ENCODE measurements at places on chromosomes 16 and 17.

DNA sequence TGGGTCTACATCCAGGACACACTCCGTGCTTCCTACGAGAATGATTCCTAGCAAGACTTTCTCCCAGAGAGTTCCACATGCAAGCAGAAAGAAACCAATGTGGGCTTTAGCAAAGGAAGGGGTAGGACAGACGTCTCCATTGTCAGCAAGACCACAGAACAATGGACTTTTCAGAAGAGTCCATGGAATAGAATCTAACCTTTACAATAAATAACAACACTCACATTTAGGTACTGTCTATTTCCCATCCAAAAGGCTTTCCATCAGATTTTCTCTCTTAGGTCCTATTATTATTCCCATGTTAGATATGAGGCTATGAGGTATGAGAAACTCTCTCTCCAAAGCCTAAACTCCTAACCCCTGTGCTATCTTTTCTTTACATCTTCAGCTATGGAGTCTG, 360.9 kb downstream of the GRIN2A start:
- no peak for DNase-seq

GRCh38 chr17:8375738-8376259, 705 bp downstream of the KRABD2 start:
- DNase-seq: no peak

- peak; percentile 35 for DNase-seq
Observed at GRCh38 chr17:17884391-17885357, 47.9 kb upstream of the SREBF1 start.

DNA sequence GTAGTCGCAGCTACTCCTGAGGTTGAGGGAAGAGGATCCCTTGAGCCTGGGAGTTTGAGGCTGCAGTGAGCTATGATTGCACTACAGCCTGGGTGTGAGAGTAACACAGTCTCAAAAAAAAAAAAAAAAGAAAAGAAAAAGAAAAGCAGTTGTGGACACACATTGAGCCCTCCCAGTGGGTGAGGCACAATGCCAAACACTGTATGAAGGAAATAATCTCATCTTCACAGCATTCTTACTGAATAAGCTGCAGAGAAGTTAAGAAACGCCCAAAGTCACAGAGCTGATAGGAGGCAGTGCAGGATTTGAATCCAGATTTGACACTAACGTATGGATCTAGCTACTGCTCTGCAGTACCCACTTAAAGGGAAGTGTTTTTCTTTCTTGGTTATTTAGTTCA, 5.9 kb upstream of the LYZL6 start:
- no peak for DNase-seq

DNA sequence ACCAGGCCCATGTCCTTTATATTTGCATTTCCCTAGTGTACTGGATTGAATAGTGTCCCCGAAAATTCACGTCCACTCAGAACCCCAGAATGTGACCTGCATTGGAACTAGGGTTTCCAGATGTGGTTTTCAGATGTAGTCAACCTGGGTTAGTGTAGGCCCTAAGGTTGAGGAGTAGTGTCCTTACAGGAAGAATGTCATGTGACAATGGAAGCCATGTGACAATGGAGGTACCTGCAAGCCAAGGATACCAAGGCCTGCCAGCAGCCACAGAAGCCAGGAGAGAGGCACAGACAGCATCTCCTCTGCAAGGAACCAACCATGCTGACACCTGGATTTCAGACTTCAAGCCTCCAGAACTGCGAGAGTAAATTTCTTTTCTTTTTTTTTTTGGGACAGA, 5.2 kb upstream of the PRR15L start:
- DNase-seq: no peak

DNA sequence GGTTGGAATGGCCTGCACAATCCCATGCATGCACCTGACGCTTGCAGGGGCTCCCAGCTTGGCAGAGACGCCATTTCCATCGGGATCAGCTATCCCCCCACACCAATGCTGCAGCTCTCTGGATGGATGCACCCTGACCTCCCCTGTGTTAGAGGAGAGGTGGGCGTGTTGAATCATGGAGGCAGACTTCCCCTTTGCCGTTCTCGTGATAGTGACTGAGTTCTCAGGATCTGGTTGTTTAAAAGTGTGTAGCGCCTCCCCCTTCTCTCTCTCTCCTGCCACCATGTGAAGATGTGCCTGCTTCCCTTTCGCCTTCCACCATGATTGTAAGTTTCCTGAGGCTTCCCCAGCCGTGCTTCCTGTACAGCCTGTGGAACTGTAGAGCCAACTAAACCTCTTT, 17.8 kb upstream of the KCNH6 start:
- DNase-seq: no peak

DNA sequence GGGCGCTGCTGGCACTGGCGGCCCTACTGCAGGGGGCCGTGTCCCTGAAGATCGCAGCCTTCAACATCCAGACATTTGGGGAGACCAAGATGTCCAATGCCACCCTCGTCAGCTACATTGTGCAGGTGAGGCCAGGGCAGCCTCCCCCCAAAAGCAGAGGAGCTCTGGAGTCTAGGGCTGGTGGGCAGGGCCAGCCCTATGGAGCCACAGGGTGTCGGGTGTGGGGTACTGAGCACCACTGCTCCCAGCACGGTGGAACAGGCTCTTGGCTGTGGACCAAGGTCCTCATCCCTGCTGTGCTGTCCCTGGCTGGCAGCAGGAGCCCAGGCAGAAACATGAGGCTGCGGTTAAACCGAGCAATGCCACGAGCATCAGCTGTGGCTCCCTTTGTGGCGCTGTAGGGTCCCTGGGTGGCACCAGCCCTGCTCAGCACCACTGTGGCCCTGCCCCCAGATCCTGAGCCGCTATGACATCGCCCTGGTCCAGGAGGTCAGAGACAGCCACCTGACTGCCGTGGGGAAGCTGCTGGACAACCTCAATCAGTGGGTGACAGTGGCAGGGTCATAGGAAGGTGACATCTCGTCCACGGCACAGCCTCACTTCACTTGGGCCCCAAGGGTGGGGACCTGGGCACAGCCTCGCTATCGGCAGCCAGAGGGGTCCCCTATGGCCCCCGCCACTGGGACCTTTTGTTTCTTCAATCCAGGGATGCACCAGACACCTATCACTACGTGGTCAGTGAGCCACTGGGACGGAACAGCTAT, 1.1 kb downstream of the DNASE1 start:
- DNase-seq: no peak

DNA sequence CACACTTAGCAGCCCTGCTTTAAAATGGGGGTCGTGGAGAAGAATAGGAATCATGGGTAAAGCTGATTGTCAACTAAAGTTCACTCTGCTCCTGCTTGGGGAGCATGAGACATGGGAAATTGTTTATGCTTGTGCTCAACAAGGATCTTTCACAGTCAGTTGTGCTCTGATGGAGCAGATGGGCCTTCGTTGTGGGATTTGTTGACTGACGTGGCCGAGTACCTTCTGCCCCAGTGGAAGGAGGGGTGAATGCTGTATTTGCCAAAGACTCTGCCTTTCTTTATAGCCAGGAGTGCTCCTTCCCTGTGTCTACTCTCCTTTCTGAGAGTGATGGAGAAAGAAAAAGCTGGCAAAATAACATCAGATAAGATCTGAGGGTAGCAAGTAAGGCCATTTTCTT, 11.4 kb downstream of the ARSG start:
- DNase-seq: no peak

GRCh38 chr16:47323241-47323640, 137.6 kb downstream of the ITFG1 start:
- no peak for DNase-seq

- no peak for DNase-seq
Observed at GRCh38 chr16:3187798-3188674, at the start of gene OR1F1. TSS of gene OR1F1 (plus strand) at chr16:3188204.

DNA sequence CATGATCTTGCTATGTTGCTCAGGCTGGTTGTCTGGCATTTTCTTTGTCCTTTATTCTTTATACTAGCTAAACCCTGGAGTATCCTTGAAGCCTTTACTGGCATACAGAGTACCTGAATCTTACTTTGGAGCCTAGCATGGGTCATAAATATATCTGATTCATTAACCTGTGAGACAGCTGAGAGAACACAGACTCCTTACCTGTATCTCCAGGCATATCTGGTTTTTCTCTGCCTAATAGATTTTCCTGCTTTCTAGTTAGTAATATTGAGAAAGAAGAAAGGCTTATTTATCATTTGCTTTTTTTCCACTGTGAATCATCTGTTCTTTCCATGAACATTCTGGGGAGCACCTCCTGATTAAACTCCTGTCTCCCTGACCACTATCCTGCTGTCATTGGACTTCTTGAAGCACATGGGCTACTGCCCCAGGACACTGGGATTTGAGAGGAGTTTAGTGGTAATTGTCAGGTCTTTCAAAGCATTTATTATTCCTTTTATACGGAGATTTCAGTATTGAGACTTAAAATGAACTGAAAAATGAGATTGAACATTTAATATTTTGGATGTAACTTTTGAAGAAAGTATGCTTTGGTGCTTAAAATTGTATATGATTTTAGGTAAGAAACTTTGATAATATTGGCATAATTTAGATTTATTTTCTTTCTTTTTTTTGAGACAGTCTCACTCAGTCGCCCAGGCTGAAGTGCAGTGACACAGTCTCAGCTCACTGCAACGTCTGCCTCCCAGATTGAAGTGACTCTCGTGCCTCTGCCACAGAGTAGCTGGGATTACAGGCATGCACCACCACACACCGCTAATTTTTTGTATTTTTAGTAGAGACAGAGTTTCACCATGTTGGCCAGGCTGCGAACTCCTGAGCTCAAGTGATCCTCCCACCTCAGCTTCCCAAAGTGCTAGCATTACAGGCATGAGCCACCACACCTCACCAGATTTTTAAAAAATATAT, 8.6 kb downstream of the PDP2 start:
- DNase-seq: no peak

DNA sequence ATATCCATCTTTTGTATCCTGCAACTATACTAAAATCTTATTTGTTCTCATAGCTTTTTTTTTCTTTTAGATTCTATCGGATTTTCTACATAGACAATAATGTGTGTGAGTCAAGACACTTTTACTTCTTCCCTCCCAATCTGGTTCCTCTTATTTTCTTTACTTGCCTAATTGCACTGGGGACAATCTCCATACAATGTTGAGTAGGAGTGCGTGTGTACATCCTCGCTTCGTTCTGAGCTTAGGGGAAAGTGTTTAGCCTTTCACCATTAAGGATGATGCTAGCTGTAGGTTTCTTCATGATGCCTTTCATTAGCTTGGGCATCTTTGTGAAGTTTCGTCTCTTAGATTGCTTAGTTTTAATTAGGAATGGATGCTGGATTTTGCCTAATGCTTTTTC, 2.9 kb downstream of the SPATA32 start:
- DNase-seq: no peak

- no peak for DNase-seq
Observed at GRCh38 chr17:41748275-41748674, 13.8 kb upstream of the HAP1 start.

GRCh38 chr17:5913032-5913531, 157.1 kb upstream of the WSCD1 start:
- peak; percentile 33 for DNase-seq

- no peak for DNase-seq
Observed at GRCh38 chr17:73410586-73411312, 98.9 kb upstream of the CDC42EP4 start.

DNA sequence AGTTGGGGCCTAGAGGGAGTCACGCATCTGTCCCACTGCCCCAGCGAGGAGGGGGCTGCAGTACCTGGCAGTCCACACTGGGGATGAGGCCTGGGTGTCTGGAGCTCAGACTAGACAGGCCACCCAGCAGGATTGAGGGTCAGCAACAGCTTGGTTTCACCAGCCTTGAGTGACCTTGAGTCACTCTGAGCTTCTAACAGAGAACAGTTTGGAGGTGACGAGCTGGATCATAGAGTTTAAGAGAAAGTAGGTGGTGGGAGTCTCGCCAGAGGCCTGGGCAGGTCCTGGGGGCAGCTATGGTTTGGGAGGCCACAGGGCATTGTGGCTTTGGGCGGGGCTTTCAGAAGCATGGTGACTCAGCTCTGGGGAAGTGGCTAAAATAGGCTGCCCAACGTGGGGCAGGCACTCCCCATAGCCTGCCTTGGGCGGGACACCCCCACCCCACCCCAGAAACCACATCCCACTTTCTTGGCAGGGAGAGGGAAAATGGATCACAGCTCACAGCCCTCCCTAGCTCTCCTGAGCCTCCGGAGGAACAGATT, 20.5 kb downstream of the CDC42EP4 start:
- no peak for DNase-seq

DNA sequence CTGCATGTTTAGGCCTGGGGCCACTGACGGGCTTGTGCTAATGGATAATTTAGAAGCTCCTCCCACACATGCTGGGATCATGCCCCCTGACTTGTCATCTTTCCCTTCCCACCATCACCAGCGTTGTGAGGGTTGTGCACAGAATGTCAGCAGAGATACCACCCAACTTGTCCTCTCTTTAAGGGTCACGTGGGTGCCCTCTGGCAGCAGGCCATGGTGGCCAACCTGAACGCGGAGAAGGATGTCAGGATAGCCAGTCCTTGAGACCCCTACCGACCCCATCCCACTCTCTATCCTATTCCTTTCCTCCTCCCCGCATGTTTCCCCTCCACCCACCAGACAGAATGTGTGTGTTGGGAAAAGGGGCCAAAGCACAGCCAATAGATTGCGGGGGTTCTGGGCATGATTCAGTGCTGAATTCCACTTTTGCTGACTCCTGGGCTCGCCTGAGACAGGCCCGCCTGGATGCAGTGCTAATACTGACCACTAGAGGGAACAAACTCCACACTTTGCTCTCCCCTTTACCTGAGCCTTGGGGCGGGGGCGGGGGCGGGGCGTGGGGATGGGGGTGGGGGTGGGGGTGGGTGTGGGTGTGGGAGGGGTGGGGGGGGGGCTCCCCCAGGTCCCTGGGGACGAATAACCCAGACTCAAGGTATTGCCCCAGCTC, at the start of gene GH2:
Gene GH2 (minus strand): TSS at position 10 of the 667 bp plus-strand sequence. CDS start 143 bp downstream, outside the sequence.
- no peak for DNase-seq

- DNase-seq: no peak
Observed at GRCh38 chr16:67632415-67633172, 12.3 kb upstream of the CARMIL2 start.

DNA sequence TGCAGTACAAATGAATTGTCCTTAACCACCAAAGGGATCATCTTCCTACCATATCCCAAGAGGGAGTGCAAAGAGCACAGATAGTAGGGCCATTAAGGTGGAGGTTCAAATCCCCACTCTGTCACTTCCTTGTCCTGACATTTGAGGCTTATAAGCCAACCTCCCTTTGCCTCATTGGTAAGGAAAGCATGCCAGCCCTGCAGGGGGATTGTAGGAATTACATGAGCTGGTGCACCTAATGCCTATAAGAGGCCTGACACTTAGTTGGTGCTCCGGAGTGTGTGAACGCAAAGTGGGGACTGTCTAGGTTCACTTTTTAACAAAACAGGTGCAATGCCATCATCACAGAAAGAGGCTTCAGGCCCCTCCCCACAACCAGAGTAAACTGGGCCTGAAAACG, 374.4 kb downstream of the SNX29 start:
- no peak for DNase-seq

DNA sequence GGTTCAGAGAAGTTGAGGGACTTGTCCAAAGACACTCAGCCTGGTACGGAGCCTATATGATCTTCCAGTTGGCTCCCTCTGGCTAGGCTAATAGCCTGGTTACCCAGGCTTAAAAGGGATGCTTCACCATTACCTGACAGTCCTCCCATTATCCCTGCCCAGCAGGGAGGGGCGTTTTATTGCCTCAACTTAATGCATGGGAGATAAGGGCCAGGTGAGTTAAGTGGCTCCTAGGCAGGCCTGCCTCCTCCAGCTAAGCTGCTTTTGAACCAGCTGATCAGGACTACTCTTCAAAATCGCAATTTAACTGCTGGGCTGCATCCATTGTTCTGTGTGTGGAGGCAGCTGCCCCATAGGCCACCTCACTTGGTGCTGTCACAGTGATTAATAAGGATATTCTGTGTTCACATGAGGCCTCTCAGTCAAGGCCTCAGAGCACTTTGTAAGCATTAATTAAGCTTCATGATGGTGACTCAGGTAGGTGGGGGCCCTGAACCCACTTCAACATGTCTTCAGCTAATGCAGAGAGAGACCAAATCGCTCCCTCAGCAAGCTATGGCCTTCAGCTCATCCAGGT, 27.9 kb downstream of the SMPD3 start:
- DNase-seq: no peak

Measured in anterior cingulate cortex (tissue), 58 donors.